Lower leg skin (tissue), 4 donors: ENCODE measurements at places on chromosomes 11 and 22. TPM values are rescaled to one million over a fixed set of nuclear protein-coding genes. Genes with fewer than 3 reads are reported as not detected.

DNA sequence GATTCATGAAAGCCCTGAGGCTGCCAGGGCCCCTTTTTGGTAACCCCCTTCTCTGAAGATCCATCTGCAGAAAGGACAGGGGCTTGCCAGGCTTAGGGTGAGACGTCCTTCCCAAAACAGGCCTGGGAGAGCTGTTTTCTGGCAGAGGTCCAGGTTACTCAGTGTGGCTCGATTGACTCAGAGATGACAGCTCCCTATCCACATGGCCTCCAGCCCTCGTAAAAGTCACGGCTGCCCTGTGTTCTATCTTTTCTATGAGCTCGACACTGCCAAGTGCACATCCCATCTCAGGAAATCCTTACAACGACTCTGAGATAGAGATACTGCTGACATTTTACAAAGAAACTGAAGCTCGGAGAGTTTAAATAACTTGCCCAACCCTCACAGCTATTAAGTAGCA is 20.4 kb downstream of the ADAMTS8 start:
- DNase-seq, result no peak

DNA sequence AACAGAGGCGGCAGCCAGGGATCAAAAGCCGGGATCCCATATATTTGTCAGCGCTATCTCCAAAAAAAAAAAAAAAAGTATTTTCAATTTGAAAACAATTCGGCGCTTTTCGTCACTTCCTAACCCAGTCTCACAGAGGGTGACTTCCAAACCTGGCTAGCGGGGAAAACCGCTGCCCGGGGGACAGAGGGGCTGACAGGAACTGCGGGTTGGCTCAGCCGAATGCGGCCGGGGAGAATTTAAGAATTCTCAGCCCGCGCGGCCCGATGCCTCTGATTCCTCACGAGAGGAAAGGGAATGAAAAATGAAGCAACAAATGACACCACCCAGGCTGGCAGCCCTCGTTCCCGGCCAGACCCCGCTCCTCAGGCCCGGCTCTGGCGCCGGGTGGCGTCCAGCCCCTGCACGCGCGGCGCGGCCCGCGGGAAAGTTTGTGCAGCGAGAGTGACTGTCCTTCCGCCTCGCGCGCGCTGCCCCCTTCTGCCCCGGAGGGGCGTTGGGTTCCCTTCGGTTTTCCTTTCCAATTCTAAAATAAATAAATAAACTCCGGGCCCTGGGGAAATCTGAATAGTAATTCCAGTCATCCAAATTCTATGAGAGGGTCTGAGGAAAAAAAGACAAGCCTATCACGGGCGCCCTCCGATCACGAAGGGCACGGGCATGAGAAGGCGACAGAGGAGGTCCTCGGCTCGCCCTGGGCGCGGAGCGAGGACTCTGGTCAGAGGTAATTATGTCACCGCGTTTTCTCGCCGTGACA is 4.8 kb upstream of the PAX6 start:
- peak; percentile 80 for DNase-seq

SHISA8 gene
- 0.58 TPM for total RNA-seq

ANO1 gene
- 55.1 TPM for total RNA-seq

JOSD1 gene
- total RNA-seq, result 90.6 TPM
